ENCODE measurements at places on chromosomes 4 and X.

DNA sequence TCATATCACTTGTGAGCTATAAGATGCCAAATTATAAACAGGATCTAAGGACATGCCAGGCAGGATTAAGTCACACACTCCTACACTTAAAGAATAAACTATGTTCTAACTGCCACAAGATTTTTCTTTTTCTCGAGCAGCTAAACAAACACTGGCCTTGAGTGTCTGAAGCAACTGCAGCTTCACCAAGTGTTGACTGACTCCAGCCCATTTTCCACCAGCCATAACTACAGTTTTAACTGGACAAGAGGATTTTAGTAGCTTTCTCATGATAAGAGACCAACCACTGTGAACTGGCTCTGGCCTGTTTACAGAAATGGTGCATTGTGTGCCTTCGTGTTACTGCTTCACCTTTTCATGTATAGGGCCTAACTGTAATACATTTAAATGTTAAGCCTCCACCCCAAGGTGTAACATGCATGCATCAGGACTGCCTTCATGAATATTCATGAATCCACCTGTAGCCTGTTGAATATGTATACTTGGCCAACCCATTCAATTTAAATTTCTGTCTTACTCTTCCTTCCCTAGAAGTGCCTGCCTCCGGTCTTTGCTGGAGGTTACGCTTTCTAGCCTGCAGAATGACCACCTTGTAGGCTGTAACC, 10.8 kb downstream of the UCP1 start:
- no peak for DNase-seq

- DNase-seq, result no peak
Measured at GRCh38 chrX:5681159-5681558, 547.5 kb downstream of the NLGN4X start.

GRCh38 chrX:48165241-48165640, 31.4 kb downstream of the SSX5 start:
- no peak for DNase-seq

GRCh38 chr4:17623451-17624001, 9.1 kb downstream of the MED28 start:
- no peak for DNase-seq

GRCh38 chr4:85603437-85604336, 128.7 kb downstream of the ARHGAP24 start:
- DNase-seq, result no peak

- DNase-seq, result no peak
Measured at GRCh38 chr4:6115746-6116586, 84.4 kb downstream of the JAKMIP1 start.

- no peak for DNase-seq
Measured at GRCh38 chr4:154720618-154721267, 23.1 kb upstream of the LRAT start.

GRCh38 chrX:15683193-15683592, 18.6 kb upstream of the CLTRN start:
- DNase-seq, result no peak

DNA sequence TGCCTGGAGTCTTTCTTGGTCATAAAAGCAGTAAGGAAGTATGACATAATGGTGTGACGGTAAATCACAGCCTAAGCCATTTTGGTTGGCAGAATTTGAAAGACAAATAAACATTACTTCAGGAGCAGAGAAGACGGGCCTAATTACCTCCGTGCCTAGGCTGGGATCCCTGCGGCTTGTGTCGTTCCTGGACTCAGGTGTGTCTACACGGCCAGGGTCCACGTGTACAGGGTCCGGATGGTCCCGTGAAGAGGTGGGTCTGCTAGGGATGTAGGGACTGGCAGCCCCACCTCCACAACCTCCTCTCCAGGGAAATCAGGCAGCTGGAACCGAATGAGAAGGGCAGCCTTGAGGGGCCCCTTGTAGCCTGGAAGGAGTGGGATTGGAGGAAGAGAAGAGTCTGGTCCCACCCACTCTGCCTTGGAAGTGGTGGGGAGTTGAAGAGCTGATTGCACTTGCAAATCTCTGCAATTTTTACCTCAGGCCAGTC, 55.4 kb upstream of the PLAC1 start:
- DNase-seq, result no peak

- no peak for DNase-seq
Measured at GRCh38 chr4:87117732-87118075, 102.7 kb downstream of the KLHL8 start.

DNA sequence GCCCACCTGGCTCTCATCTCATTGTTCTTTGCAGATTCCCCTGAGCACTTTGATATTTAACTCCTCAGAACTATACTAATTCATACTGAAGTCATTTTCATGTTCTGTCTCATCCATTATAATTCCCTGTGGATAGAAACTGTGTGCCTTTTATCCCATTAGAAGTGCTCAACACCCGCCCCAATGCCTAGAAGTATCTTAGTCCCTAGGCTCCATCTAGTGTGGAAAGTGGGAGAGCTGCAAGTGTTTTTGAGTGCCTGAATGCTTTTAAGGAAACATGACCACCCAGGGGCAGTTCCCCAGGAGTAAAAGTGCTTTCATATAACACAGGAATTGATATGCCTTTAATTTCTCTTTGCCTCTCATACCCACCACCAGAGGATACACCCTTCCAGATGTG, 117.0 kb downstream of the CHRDL1 start:
- no peak for DNase-seq

GRCh38 chr4:8557151-8558076, 22.8 kb upstream of the GPR78 start:
- DNase-seq, result no peak

GRCh38 chrX:40107291-40108161, 9.8 kb upstream of the BCOR start:
- DNase-seq, result no peak

- DNase-seq, result no peak
Measured at GRCh38 chr4:41524425-41524824, 13.5 kb upstream of the LIMCH1 start.

- no peak for DNase-seq
Measured at GRCh38 chr4:18342847-18343246, 321.3 kb upstream of the LCORL start.

DNA sequence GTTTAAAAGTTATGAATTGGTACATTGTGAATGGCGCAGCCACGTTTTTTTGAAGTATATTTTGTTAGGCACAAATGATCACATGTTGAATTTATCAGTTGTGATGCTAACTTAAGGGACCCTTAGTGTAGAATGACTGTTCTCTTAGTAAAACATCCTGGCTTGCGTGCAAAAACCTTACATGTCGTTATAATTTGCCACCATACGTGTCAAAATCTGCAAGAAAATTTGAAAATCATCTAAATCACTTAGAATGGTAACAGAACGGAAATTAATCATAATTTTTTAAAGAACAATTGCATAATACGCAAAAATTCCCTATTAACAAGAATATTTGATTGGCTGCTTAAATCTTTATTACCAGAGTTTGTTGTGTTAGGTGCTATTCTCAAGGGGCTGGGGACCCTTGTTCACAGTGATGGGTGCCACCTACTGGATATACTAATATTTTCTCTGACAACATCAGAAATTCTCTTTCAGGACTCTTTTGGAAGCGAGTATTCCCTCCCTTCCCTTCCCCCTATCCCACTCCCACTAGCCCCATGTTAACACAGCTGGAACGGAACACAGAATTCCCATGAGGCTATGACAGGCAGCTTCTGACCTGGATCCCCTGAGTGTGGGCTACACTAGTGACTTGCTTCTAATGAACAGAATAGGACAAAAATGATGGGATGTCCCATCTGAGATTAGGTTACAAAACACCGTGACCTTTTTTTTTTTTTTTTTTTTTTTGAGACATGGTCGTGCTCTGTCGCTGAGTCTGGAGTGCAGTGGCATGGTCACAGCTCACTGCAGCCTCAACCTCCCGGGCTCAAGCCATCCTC, 71.8 kb downstream of the SUPT20HL2 start:
- DNase-seq, result no peak

DNA sequence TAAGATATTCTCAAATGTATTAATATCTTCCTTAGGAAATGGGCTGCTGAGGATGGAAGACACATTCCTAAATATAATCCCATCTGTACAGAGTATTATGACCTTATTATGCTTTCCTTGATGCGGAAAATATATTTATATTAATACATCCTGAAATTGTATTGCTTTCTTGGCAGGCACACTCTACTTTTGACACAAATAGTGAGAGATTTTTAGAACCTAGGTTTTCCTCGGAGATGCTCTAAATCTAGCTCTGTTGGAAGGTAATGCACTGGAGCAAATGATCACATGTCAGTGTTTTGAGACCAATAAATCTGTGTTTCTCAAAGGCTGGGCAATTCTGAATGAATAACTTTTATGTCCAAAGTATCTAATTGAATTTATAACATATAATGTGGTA, 94.3 kb upstream of the MAGEC2 start:
- no peak for DNase-seq

GRCh38 chr4:102678107-102678506, 82.7 kb downstream of the MANBA start:
- DNase-seq, result no peak

- DNase-seq, result no peak
Measured at GRCh38 chrX:118626346-118626745, 101.1 kb upstream of the IL13RA1 start.

DNA sequence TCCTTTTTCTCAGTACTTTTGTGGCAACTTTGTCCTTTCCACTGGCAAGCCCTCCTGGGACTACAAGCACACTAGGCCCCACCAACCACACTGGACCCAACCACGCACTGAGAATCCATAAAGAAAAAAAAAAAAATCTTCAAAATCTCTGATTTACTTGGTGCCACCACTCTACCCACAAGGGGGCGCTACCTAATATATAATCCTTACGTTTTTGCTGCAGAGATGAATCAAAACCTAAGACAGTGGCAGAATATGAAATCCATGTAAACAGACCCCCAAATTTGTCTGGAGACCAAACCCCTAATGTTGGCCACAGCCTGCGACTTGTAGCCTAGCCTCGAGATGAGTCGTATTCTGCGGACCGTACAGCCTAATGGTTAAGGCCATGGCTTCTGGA, 63.5 kb upstream of the ARHGAP36 start:
- no peak for DNase-seq

DNA sequence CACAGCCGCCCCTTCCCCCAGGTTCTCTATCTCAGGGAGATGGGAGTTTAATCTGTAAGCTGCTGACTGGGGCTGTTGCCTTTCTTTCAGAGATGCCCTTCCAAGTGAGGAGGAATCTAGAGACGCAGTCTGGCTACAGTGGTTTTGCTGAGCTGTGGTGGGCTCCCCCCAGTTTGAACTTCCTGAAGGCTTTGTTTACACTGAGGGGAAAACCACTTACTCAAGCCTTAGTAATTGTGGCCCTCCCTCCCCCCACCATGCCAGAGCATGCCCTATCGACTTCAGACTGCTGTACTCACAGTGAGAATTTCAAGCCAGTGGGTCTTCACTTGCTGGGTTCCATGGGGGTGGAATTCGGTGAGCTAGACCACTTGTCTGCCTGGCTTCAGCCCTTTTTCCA, 131.3 kb downstream of the FAAH2 start:
- no peak for DNase-seq

DNA sequence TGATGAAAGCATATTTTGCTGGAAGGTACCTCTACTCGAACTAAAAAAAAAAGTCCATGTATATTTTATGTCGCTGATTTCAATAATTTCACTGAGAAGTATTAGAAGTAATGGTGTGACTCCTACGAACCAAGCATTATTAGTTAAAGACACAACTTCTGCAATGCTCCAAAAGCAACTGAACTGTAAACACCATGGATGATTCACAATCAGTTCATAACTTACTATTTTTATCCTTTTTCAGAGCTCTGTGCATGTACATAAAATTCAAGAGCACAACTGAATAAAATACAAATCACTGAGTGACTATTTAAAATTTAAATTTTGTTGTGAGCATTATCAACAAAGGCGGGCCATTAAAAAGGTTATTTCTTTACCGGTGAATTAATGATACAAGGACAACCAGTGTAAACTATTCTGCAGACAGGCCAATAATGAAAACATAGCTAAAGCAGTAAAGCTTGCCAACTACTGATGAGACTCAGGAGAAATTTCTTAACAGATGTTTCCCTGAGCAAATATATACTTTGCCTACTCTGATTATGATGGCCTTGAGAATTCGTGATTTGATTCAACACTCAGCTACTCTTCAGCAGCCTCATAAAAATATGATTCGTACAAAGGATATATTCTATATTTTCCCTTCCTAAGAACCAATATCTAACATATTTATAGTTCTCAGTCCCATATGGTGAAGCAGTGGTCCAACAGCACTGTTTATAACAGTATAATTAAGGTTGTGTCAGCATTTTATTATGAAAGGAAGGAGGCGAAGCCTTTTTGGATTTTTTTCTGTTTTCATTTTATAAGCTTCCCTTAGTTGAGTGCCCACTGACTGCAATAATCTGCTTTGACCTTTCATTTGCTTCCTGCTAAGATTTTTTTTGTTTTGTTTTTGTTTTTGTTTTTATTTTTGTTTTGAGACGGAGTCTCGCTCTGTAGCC, 62.8 kb upstream of the NEIL3 start:
- DNase-seq, result no peak

GRCh38 chr4:15755321-15756155, 22.6 kb upstream of the CD38 start:
- DNase-seq, result no peak

- DNase-seq, result no peak
Measured at GRCh38 chr4:185305979-185306442, 89.7 kb downstream of the LRP2BP start.

DNA sequence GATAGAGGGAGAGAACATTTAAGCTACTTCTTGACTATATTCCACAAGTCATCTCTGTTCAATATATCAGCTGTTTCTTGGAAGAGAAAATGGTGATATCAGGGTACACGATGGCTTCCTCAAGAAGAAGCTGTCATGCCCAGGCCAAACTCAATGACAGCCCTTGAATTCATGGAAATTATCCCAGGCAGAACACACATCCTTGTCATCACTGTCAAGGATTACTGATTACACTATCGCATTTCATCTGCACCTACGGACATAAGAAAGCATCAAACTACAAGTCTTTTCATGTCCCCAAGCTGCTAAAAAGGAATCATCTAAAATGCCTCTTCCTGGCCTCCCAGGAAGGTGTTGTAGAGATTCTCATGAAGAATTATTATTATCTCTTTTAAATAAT, 165.2 kb upstream of the SLC7A11 start:
- DNase-seq, result no peak

GRCh38 chr4:119315036-119315435, 6.9 kb downstream of the FABP2 start:
- DNase-seq, result no peak

- no peak for DNase-seq
Measured at GRCh38 chrX:149881081-149881711, at the start of gene MAGEA8. Gene MAGEA8, plus strand, starts transcription at chrX:149881183. Its CDS starts 3,090 bp downstream, at chrX:149884273.

DNA sequence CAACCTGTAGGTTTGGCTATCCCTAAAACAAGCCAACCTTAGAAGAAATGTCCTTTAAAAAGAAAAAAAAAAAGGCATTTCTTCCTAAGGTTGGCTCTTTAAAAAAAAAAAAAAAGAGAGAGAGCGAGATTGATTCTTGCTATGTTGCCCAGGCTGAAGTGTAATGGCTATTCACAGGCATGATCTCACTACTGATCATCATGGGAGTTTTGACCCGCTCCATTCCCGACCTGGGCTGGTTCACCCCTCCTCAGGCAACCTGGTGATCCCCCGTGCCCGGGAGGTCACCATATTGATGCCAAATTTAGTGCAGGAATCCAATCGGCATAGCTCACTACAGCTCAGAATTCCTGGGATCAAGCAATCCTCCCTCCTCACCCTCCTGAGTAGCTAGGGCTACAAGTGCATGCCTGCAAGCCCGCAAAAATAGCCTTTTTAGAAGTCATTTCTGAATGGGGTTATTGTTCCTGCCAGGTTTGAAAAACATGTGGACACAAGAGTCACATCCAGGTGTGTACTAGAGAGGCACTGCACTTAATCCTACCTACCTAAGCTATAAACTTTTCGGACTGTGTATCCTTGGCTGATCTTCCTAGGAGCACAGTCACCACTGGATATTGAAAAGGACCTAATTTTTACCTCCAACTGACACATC, 61.4 kb upstream of the ZCCHC13 start:
- DNase-seq, result no peak

- peak; percentile 48 for DNase-seq
Measured at GRCh38 chr4:6420036-6420435, 52.4 kb downstream of the PPP2R2C start.
